ENCODE measurements at places on chromosomes 16 and 17. TPM values are rescaled to one million over a fixed set of nuclear protein-coding genes. Genes with fewer than 3 reads are reported as not detected.

GRCh38 chr17:69335058-69335457 lies 8.1 kb upstream of the ABCA5 start:
- no peak for DNase-seq

DNA sequence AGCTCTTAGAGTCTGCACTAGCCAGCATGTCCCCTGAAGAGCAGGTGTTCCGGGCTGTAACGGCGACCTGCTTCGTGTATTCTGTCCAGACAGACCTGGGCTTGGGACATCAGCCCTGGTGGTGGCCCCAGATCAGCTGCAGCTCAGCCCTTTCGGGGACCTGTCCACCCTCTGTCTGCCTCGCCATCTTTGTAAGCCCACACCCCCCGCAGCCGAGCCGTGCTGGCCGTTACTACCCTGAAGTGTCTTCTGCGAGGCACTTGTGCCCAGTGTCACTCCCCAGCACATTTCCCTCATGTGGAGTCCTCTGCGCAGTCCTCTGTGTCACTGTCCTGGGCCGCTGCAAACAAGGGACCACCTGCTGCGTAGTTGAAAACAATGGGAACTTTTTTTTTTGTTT lies 10.4 kb downstream of the CARD14 start:
- DNase-seq: no peak

GRCh38 chr16:29824589-29825144 lies 4.4 kb downstream of the MVP start:
- no peak for DNase-seq

CCDC92B gene
- 1.9 TPM for total RNA-seq

ST6GALNAC1 gene
- total RNA-seq: 27.2 TPM

UTS2R gene
- not detected for total RNA-seq

Data from prostate gland (tissue), 2 donors.